ENCODE measurements at places on chromosomes 12 and 14.
A peak's percentile ranks its signal among the peaks of the same experiment; 100 is the strongest.

GRCh38 chr12:11884706-11885105, 186.0 kb upstream of the BCL2L14 start:
- no peak for DNase-seq

DNA sequence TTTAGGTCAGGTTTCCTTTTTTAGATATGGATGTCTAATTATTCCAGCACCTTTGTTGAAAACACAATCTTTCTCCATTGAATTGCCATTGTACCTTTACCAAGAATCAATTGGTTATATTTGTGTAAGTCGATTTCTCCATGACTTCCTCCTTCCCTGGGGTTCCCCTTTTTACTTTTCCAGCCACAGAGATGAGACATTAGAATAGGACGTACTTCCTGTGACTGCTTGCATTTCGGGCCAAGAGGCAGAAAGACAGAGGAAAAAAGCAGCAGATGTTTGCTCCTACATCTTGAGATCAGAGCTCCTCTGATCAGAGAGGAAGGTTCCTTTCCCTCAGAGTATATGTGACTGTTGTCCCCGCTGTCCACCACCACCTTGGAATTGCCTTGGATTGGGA, 453.7 kb upstream of the RGS6 start:
- DNase-seq, result no peak

- no peak for DNase-seq
These were observed 53.8 kb downstream of the PHETA1 start for GRCh38 chr12:111314953-111315539.

- no peak for DNase-seq
These were observed 33.3 kb downstream of the BAZ2A start for GRCh38 chr12:56596815-56597214.

DNA sequence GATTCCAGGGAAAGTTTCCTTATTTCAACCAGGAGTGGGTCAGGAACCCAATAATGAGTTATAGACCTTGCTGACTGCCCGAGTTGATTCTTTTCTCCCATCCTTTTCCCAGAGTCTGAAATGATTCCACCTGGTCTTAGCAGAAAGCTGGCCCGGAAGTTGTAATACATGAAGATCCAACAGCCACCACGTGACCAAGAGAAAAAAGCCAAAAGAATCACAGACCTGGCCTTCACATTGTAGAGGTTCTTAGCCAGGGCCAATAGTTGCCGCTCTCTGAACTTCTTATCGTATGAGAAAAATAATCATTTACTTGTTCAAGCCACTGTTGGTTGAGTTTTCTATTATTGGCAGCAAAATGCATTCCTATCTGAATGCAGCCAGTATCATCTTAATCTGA, 161.2 kb upstream of the HMGA2 start:
- no peak for DNase-seq

- no peak for DNase-seq
These were observed 133.9 kb downstream of the TBX5 start for GRCh38 chr12:114272071-114272470.

DNA sequence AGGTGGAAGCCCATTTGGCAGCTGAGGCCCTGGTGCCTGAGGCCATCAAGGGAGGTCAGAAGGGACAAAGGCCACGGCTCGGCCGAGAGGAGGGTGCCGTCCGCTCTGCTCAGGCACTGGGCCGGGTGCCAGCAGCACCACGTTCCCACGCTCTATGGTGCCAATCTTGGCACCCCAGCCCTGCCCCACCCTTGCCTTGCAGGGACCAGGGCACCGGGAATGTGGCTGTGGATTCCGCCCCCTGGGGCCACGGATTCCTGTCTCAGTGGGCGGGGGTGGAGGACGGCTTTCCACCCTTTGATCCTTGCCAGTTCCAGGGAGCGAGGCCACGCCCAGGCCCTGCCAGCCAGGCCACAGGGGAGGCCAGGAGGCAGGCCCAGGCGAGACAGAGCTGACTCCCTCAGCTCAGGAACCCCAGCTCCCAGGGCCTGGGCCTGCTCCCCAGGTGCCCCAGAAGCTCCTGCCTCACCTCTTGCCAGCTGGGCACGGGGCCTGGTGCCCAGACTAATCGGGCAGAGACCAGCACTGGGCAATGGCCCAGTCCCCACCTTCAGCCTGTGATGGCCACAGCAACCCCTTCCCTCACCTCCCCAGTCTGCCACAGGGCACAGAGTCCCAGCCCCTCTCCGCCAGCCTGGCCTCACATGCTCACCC, 26.4 kb upstream of the GPR132 start:
- no peak for DNase-seq

DNA sequence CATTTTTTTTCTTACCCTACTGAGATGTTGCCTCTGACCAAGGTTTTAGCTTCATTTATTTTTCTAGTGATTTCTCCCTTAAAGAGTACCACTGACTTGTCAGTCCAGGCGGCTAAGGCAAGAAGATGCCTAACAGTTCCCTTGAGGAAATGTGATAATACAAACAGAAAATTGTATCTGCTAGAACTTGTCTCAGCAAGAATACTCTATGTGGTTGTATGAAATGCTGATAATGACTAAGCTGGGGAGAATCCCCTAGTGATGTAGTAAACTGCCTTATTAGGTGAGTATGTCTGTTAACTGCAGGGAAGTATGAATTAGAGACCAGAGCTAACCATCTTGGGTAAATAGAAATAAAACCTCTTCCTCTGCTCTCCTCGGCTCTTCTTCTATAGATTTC, 6.7 kb downstream of the C12orf54 start:
- no peak for DNase-seq

- no peak for DNase-seq
These were observed at the start of gene NRXN3 for GRCh38 chr14:78170203-78170602. TSS of gene NRXN3 (plus strand) at chr14:78170373. CDS start at chr14:78243094, 72,721 bp downstream.

- DNase-seq, result peak; percentile 78
These were observed 20.4 kb downstream of the CCDC88C start for GRCh38 chr14:91396959-91397815.

DNA sequence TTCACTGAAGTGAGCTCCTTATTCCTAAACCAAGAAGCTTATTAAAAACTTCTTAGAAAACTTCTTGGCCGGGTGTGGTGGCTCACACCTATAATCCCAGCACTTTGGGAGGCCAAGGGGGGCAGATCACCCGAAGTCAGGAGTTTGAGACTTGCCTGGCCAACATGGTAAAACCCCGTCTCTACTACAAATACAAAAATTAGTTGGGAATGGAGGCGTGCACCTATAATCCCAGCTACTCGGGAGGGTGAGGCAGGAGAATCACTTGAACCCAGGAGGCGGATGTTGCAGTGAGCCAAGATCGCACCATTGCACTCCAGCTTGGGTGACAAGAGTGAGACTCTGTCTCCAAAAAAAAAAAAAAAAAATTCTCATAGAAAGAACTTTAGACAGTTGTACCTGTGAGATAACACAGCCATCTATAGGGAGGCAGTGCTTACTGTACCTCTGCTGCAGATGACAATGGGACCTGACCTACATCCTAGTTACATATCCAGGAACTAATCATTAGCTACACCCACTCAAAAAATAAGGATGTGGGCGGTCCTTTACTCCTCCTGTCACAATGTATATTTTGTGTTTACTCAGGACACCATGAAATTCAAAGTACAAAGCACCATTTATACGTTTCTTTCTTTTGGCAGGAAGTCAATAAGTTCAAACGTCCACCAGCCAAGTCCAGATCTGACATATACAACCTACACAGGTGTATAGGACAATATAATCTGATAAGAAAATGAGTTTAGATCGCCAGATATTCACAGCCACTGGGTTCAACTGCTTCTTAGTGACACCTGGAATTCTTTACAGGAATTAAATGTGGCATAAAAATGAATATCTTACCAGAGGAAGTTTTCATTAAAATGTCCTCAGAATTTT, 14.9 kb downstream of the STXBP6 start:
- DNase-seq, result no peak

- DNase-seq, result no peak
These were observed 184.9 kb downstream of the ITPR2 start for GRCh38 chr12:26648066-26648465.

- no peak for DNase-seq
These were observed 4.3 kb downstream of the INF2 start for GRCh38 chr14:104693482-104694431.

GRCh38 chr14:50082784-50083466, 33.4 kb downstream of the VCPKMT start:
- peak; percentile 57 for DNase-seq

- no peak for DNase-seq
These were observed 4.7 kb upstream of the KRT7 start for GRCh38 chr12:52228366-52228765.

GRCh38 chr14:103023881-103024473, 33.4 kb downstream of the CDC42BPB start:
- DNase-seq, result no peak

GRCh38 chr14:102251161-102251560, 53.8 kb downstream of the MOK start:
- no peak for DNase-seq

DNA sequence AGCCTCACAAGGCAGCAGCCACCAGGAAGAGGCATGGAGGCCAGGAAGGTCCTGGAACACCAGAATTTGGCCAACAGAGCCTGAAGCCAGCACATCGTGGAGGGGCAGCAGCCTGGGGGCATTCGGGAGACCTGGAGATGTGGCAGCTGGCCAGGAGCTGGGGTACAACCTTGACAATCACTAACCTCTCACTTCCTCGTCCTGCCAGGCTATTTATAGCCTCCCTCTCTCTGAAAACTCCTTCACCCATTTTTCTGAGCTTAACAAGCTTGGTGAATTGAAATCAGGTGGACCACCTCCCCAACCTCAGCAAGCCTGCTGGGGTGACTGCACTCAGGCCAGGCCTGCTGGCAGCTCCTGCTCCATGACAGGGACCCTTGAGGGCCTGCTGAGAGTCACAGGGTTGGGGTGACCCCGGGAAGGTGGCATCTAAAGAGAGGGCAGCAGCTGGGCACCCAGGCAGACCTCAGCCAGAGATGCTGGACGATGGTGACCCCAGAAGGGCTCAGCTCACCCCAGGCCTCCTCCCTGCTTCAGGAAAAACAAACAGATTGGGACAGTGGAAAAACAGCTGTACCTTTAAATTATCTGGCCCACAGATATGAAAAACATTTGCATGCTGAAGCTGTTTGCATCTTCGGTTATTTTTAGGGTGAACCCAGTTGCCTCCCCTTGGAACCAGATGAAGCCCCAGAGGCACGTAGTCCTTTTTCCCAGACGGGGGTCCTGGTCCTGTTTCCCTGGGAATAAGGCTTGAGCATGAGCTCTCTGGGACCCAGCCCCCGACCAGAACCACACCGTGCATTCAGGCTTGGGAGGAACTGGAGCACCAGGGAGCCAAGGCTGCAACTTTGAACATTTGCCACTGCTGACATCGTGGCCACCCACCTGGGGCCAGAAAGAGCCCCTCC, 67.0 kb downstream of the PITPNM2 start:
- no peak for DNase-seq

DNA sequence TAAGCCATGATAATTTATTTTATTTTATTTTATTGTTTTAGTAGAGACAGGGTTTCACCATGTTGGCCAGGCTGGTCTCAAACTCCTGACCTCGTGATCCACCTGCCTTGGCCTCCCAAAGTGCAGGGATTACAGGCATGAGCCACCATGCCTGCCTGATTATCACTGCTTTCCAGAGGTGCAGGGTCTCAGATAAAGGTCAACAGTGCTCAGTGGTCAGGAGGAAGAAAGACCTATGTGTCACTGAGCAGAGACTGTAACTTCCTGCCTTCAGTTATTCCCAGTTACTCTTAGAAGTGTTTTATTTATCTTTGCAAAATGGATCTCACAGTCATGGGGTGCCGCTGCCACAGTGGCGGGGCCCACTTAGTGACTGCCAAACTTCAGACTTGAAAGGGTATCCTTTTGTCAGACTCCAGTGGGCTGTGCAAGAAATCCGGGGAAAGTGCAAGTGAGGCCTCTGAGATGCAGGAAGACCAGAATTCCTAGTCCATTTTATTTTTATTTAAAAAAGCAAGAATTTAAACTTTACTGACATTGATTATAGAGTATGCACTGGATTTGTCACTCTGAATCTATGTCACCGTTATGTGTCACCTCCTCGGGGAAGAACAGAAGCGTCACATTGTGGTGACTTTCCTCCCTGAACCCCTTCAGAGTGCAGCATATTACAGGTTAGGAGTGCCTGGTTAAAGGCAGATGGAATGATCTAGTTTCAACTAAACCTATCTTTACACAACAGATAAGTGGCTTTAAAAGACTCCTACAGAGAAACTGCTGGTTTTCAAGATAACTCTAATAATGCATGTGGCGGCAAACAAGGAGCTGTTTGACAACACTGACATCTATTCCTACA, 59.1 kb upstream of the BICD1 start:
- DNase-seq, result no peak
